ENCODE measurements at places on chromosomes 12 and 14. TPM values are rescaled to one million over a fixed set of nuclear protein-coding genes. Genes with fewer than 3 reads are reported as not detected.

DNA sequence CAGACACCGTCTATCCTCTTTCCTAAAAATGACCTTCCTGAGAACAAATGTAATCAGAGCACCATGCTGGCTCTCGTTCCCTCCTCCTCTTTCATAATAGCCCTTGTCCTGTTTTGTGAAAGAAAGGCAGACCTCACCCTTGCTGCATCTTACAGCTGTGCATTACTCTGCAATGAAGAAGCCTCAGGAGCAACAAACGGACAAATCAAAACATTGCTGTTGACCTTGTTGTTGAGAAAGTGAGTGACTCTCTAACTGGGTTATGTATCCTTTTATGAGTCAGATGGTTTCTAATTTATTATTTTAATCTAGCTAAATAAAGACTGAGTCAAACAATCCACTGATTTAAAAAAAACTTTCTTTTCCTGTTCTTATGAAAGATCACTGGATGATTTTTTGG, 180.9 kb downstream of the RPS29 start:
- no peak overlapping the region for H3K4me3 ChIP-seq
- peaks cover 3% of the 10 kb centered on the region for H3K4me1 ChIP-seq
- H3K27ac ChIP-seq, result no peak overlapping the region
- no peaks in the 10 kb centered on the region for H3K27me3 ChIP-seq
- no peaks in the 10 kb centered on the region for H3K36me3 ChIP-seq

DNA sequence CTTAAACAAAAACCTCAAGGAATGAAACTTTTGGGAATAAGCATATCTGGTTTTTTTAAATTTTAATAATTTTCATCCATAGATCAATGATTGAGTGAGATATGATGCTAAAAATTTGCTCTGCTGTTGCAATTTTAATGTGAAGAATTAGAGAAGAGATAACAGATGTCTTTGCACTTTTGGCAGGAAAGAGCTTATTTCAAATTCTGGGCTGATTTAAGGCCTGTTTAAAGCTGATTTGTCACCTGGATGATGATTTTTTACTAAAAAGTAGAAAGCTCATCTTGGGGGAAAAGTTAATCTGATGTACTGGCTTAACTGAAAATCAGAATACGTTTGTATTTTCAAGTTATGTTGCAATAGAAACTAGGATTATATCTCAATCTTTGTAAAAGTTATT, 268.9 kb upstream of the NOVA1 start:
- H3K4me1 ChIP-seq, result no peaks in the 10 kb centered on the region
- H3K36me3 ChIP-seq, result no peaks in the 10 kb centered on the region
- DNase-seq, result no peak
- H3K27me3 ChIP-seq, result no peaks in the 10 kb centered on the region

- H3K27me3 ChIP-seq, result peaks cover 3% of the 10 kb centered on the region
- no peaks in the 10 kb centered on the region for H3K36me3 ChIP-seq
- H3K27ac ChIP-seq, result no peak overlapping the region
- no peaks in the 10 kb centered on the region for H3K4me1 ChIP-seq
- peak; percentile 71 for DNase-seq
These were observed 2.3 kb downstream of the OTUB2 start for GRCh38 chr14:94028450-94028826.

GRCh38 chr14:31727797-31728196, 166.6 kb downstream of the NUBPL start:
- no peak for DNase-seq
- H3K27me3 ChIP-seq, result no peaks in the 10 kb centered on the region
- no peaks in the 10 kb centered on the region for H3K4me1 ChIP-seq

The HOXC9 gene
- total RNA-seq, result 0.26 TPM

Measured in fibroblast of lung (primary cell).